ENCODE measurements at places on chromosomes 12 and 14.

- no peak for DNase-seq
Measured at GRCh38 chr12:45907955-45908354, 82.4 kb downstream of the SCAF11 start.

DNA sequence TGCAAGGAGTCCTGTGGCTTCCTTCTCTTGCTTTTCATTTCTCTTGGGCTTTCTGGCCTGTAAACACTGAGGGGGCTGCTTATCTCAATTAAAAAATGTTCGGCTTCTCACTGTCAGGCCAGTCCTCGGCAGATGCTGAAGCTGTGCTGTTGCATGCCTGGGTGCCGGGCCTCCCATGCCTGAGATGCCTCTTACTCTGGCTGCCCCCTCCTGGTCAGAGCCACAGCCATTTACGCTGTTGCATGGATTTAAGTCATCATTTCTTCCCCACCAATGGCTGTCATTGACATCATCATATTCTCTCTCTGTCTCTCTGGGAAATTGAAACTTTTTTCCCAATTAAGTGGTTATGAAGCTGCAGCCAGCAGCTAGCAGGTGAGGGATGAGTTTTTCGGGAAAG lies 53.7 kb downstream of the FOXN4 start:
- DNase-seq = no peak

GRCh38 chr12:82440885-82441284 lies 82.6 kb downstream of the METTL25 start:
- DNase-seq = no peak

DNA sequence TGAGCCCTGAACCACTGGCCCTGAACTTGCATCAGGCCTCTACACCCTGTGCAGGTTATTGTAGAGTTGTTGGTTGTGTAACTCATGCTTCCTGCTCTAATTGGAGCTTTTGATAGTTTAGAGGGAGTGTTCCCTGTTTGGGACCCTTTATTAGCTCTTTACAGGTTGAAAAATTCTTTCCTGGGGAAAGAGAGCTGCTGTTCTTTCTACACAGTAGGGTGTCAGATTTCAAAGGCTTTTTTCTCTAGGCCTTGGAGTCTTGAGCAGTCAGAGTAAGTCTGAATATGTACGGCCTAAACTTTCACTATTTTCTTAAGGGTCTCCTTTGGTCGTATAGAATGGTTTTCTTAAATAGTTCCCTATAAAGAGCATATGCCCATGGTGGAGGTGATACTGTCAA lies 60.8 kb upstream of the NEDD1 start:
- DNase-seq = no peak

DNA sequence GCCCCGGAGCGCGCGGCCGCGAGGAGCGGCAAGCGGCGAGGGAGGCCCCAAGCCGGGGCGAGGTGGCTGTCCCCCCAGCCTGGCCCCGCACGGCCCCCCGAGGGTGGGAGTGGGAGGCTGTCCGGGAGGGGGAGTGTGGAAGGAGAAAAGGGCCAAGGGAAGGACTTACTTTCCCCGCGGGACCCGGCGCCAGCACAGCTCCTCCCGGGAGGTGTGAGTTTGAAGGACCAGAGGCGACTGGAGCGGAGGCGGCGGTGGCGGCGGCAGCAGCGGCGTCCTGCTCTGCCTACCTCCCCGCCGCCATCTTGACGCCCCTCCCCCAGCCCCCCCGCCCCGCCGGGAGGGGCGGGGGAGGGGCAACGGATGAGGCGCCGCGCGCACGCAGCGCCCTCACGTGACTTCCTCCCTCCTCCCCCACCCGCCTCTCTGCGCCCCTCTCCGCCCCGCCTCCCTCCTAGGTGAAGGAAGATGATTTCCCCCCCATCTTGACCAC lies at the start of gene SBNO1:
Gene SBNO1, minus strand, starts transcription at position 316 of the 493 bp plus-strand sequence. CDS start 14,406 bp downstream, outside the sequence.
- peak; percentile 86 for DNase-seq

- no peak for DNase-seq
Measured at GRCh38 chr14:103002578-103003350, 54.6 kb downstream of the CDC42BPB start.

DNA sequence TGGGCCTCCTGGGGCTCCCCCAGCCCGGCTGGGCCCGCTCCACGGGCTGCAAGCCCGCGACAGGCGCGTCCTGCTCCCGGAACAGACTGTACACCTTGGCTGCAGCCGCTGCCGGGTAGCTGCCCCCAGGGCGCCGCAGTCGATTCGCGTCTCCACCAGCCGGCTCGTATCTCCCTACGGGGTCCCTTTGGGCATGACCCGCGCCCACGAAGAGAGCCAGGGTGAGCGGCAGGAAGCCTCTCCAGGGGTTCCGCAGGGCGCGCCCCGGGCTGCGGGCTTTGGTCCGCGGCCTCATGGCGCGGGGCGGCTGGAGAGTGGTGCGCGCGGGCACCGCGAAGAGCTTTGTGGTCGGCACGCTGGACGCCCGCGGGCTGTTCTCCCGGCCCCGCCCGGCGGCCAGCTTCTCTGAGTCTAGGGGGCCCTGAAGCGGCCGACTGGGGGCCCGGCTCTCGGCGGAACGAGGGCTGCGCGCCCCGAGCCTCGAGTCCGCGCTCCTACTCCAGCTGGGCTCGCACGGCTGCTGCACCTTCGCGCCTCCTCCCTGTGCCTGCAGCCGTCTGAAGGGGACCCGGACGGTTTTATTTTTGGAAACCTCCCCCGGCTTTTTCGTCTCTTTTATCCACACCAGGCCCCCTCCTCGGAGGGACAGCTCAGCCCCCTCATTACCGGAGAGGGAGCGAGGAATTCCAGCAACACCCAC lies at the start of gene LTBP2:
Gene LTBP2, minus strand, starts transcription at position 588 of the 700 bp plus-strand sequence. Its CDS starts 293 bp downstream, at position 295.
- DNase-seq = no peak

- no peak for DNase-seq
Measured at GRCh38 chr12:128755566-128755965, 68.2 kb downstream of the SLC15A4 start.

DNA sequence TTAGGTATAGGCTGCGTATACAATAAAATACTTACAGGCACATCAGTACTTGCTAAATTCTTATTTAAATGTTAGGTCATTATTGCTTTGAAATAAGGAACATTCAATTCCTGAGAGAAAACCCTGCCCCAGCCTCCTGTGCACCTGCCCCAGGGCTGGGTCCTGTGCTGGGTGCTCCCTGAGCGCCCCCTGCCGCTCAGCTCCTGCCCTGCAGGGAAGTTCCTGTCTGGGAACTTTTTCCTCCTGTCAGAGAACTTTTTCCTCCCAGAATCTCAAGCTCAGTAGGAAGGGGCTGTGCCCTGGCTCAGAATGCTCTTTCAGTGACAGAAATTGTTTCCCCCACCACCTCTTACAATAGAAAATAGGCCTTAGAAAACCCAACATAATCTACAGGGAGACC lies 751.1 kb downstream of the TMEM121 start:
- DNase-seq = no peak

DNA sequence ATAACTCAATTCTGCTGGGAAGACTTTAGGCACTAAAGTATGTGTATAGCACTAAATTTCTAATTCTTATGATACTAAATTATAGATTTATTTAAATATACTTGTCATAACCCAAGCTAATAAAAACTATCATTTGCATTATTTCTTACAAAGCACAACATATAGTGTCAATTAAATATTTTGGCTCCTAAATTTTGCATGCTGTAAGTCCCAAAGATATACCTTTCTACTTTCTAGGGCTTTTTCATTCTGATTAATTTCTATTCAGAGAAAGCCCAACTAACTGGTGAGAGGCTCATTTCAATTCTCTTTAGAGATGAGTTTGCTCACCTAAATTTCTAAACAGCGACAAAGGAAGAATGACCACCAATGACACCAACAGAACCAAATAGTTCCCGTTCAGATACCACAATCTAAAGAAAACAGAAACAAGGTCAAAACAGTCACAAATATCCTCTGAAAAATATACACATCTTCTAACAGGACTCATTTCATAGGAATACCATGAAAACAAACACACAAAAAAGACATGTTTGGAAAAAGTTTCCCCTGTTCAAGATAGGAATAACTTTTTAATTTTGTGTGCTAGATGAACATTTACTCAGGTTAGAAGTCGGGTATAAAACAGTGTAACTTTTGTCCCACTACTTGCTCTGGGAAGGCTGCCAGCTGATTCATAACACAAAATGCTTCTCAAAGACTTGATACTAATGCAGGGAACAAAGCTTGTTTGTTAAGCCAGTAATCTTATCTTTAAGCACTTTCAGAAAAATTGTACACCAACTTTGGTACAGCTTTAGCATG lies 7.6 kb downstream of the SLC38A2 start:
- no peak for DNase-seq

GRCh38 chr12:126727218-126728075 lies 1539.5 kb upstream of the TMEM132C start:
- no peak for DNase-seq

DNA sequence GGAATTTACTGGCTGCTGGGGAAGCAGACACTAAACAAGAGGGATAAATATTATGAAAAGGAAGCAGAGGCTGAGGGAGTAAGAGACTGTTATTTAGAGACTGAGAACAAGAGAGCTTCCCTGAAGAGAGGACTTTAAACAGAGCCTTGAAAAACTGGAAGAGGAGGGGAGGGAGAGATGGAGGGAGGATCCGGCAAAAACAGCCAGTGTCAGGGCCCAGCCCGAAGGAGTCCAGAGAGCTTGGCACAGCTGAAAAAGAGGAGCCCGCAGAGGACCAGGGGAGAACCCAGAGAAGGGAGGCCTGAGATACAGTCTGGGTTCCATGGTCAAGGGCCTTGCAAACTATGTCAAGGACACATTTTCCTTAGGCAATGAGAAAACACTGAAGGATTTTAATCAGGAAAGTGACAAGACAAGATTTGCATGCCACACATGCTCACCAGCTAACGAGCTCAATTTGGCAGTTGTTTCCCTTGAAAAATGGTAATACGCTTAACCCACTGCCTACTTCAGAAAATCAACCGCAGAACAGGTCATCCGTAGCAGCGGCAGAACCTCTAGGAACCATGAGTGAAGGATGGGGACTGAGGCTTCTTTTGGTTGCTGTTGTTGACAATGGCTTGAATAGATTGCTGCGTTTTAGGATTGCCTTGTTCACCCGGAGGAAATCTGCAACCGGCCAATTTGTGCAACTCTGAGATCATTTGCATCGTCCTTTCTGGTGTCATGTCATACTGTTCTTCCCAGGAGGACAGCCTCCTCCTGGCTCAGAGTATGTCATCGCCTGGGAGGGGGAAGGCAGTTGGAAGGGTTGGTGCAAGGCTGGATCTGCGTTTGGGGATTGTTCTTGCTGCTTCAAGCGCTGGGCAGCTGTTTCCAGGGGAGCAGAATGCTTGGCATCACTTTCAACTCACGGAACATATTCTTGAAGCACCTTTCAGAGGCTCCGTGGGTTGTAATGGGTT lies 108.2 kb downstream of the PRMT8 start:
- no peak for DNase-seq

All from activated CD4-positive, alpha-beta T cell treated with anti-CD3 and anti-CD28 coated beads for 24 hours (primary cell).